ENCODE measurements at places on chromosomes 16 and 17.

- peak; percentile 4 for DNase-seq
Observed at GRCh38 chr17:59972778-59973177, 8.2 kb upstream of the RNFT1 start.

GRCh38 chr17:68807998-68808772, 147.0 kb downstream of the ABCA8 start:
- peak; percentile 39 for DNase-seq

DNA sequence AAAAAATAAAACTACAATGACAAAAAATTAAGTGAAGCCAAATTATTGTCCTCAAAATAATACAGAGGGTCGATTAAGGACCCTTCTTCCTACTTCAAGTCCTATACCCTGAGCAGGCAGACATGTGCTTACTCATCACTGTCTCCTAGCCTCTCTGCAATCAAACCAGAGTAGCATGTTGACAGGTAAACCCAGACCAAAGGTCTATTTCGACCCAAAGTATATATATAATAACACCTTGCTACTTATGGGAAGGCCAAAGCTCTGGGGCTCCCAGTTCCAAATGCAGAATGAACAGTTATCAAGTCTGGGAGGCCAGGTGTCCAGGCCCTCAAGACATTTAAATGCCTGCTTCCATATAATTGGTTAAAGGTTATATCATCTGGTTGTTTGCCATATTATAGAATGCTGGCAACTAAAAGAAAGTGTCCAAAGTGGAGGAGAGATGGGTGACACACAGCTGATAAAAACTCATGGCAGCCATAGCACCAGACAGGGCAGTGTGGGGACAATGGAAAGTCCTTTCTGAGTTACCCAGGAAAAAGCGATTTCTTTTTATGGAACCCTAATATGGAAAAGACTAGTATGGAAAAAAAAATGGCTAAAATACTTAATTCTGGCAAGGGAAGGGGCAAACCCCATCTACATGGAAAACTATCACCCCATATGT, 53.6 kb downstream of the N4BP1 start:
- DNase-seq, result no peak

DNA sequence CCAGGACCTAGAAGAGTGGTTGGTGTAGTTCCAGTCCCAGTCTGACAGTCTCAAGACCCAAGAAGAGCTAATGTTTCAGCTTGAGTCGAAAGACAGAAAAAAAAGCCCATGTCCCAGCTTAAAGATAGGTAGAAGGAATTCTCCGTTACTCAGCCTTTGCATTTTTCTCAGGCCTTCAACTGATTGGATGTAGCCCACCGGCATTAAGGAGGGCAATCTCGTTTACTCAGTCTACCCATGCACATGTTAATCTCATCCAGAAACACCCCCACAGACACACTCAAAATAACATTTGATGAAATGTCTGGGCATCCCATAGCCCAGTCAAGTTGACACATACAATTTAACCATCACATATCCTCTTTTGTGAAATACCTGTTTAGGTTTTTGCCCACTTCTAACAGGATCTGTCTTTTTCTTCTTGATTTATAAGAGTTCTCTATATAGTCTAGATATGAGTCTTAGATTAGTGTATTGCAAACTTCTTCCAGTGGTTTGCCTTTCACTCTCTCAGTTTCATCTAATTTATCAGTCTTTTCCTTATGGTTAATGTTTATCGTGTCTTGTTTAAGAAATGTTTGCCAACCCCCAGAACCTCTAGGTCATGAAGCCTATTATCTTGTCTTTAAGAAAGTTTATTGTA, 7.6 kb upstream of the NUP93 start:
- DNase-seq, result no peak

- no peak for DNase-seq
Observed at GRCh38 chr16:79047337-79047736, 553.2 kb downstream of the MAF start.
